ENCODE measurements at places on chromosomes 13 and 19.

DNA sequence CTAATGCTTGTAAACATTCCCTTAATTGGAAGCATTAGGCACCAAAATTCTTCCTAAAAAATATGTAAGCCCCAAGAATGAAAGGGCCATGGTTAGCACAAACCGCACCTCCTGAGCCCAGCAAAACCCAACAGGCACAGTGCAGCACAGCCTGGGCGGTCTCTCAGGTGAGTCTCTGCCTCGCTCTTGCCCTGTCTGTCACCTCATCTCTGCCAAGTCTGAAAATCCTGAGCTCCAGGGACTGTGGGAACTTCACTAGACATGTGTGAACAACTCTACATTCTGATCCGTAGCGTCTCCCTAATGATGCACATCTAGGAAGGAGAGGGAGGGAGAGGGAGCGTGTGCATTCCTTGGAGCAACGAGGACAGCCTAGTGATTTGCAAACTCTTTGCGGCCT, 88.8 kb upstream of the GJB6 start:
- DNase-seq: no peak

DNA sequence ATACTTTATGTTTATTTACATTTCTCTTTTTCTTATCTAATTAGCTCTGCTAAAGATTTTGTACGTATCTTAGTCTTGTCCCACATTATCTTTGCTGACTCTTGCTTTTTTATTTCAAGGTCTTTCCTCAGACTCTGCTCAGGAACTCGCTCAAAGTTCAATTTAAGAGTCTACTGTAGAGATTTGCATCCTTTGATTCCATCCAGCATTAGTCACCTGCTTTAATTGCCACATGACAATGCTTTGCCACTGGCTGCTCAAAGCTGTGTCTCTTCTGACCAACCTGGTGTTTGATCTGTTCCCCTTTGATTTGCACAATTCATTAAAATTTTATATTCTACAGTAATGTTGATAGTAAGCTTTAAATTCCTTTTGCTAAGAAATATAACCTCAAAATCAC, 157.9 kb upstream of the FREM2 start:
- no peak for DNase-seq

GRCh38 chr13:41008349-41008980, 10.7 kb downstream of the ELF1 start:
- peak; percentile 75 for DNase-seq

- DNase-seq: peak; percentile 73
Measured at GRCh38 chr19:44635581-44636438, 7.9 kb upstream of the PVR start.

- DNase-seq: peak; percentile 88
Measured at GRCh38 chr13:42039946-42040729, 8.3 kb upstream of the DGKH start.

DNA sequence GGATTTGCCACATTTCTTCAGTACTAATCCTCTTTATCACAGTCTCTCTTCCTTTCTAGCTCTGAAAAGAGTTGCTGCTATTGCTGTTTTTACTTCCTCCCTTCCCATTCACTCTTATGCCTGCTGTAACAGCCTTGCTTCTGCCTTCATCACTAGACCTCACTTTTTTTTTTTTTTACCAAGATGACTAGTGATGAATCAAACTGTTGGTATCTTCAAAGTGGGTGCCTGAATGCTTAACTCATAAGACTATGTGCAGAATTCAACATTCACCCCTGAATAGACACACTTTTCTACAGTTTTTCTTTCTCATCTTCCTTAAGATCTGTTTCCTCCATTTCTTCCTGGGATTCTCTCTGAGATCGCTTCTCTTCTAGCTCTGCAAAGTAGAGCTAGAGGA, 217.2 kb upstream of the HTR2A start:
- peak; percentile 92 for DNase-seq

DNA sequence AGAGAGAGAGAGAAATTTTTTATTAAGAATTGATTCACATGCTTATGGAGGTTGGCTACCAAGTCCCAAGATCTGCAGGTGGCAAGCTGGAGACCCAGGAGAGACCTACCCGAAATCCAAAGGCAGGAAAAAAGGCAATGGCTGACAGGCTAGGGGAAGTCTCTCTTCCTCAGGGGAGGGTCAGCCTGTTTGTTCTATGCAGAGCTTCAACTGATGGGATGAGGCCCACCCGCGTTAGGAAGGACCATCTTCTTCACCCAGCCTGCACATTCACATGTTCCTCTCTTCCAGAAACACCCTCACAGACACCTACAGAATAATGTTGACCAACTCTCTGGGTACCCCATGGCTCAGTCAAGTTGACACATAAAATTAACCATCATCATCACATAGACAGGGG, 65.3 kb upstream of the SERP2 start:
- DNase-seq: no peak

GRCh38 chr19:56746367-56746766, 74.8 kb upstream of the ZNF835 start:
- DNase-seq: no peak

GRCh38 chr19:47389150-47389556, 30.2 kb downstream of the MEIS3 start:
- no peak for DNase-seq

GRCh38 chr13:49112782-49113525, 107.2 kb upstream of the MLNR start:
- no peak for DNase-seq

DNA sequence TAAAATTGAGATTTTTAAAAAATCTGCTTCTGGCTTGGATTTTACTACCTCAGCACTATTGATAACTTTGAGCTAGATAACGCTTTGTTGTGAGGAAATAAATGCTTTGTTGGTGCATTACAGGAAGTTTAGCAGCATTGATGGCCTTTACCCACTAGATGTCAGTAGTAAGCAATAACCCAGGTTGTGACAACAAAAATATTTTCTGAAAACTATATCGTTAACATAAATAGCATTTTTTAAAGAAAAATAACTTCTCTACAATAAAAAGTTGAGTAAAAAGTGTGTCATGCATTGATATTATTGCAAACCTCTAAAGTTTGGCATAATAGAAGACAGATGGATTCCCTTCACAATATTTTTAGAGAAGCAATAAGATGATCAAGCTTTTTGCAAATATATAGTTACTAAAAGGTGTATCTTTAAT, 1246.5 kb downstream of the UQCRFS1 start:
- DNase-seq: peak; percentile 7

GRCh38 chr19:13844130-13844631, 32.8 kb upstream of the NANOS3 start:
- peak; percentile 66 for DNase-seq
